ENCODE measurements at places on chromosomes 5 and 9.

DNA sequence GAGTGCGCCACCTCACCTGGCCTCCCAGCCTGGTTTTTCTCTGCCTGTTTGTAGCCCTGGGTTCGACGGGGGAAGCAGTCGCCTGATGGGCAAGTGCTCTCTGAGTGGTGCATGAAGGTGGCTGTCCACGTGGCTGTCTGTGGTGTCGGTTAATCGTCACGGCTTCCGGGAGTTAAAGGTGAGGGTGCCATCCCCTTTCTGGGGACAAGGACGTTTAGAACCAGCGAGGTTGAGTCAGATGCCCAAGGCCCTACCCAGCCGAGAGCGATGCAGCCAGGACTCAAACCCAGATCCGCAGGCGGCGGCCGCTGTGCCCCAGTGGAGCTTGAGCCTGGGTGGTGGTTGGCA is 47.7 kb downstream of the RXRA start:
- H3K27ac ChIP-seq, result no peak overlapping the region
- H3K27me3 ChIP-seq, result no peaks in the 10 kb centered on the region
- no peak overlapping the region for H3K4me3 ChIP-seq
- peaks cover 20% of the 10 kb centered on the region for H3K4me1 ChIP-seq

- no peaks in the 10 kb centered on the region for H3K27me3 ChIP-seq
- H3K4me3 ChIP-seq, result no peak overlapping the region
- H3K4me1 ChIP-seq, result no peaks in the 10 kb centered on the region
These were observed 843.8 kb downstream of the DTWD2 start for GRCh38 chr5:118144540-118144939.

DNA sequence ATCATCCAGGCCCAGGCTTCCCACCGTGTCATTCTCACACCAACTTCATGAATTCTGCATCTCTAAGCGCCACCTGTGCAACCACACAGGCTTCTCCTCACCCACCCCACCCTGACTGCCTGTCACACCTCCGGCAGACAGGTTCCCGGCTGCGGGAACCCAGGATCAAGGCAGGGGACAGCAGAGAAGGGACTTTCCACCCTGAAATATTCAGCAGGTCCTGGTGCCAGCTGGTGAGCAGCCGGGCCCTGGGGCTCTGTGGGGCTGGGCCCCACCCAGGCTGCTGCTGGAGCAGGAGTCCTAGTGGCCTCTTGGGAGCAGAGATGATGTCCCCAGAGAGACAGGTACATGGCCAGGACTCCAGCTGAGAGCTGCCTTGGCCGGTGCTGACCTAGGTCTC is 12.7 kb downstream of the ANXA6 start:
- DNase-seq, result no peak
- H3K4me1 ChIP-seq, result peaks cover 1% of the 10 kb centered on the region
- H3K36me3 ChIP-seq, result peaks cover 46% of the 10 kb centered on the region
- no peaks in the 10 kb centered on the region for H3K27me3 ChIP-seq
- H3K27ac ChIP-seq, result no peak overlapping the region

- H3K27ac ChIP-seq, result no peak overlapping the region
- peaks cover 3% of the 10 kb centered on the region for H3K4me1 ChIP-seq
- peak; percentile 49 for DNase-seq
- no peak overlapping the region for H3K4me3 ChIP-seq
These were observed 88.5 kb downstream of the ZNF618 start for GRCh38 chr9:113964495-113965170.

DNA sequence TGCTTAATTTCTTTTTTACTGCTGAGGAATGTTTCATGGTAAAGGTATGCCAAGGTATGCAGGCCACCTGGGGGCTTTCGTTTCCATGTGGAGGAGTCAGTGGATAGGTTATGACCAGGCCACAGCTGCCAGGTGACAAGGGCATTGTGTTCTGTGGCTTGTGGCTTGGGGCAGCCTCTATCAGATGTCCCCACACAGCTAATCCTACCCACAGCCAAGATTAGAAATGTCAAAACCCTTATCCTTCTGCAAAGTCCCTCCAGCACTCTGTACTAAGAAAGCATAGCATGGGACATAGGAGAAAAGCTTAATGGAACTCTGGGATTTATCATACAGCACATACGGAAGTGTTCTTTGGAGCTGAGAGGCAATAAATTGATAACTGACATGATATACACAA is 171.2 kb upstream of the S1PR3 start:
- H3K4me1 ChIP-seq, result peaks cover 6% of the 10 kb centered on the region
- no peak overlapping the region for H3K27ac ChIP-seq
- H3K36me3 ChIP-seq, result no peaks in the 10 kb centered on the region
- no peaks in the 10 kb centered on the region for H3K27me3 ChIP-seq

- no peak overlapping the region for H3K4me3 ChIP-seq
- no peak overlapping the region for H3K27ac ChIP-seq
- H3K27me3 ChIP-seq, result peaks cover 14% of the 10 kb centered on the region
- DNase-seq, result no peak
These were observed 179.0 kb downstream of the C9orf50 start for GRCh38 chr9:129441852-129442251.

GRCh38 chr9:28136113-28136512 is 562.8 kb upstream of the C9orf72 start:
- no peaks in the 10 kb centered on the region for H3K27me3 ChIP-seq
- no peak overlapping the region for H3K4me3 ChIP-seq
- DNase-seq, result no peak
- H3K4me1 ChIP-seq, result no peaks in the 10 kb centered on the region
- H3K36me3 ChIP-seq, result no peaks in the 10 kb centered on the region

- H3K4me3 ChIP-seq, result no peak overlapping the region
- H3K36me3 ChIP-seq, result no peaks in the 10 kb centered on the region
- peak; percentile 2 for DNase-seq
- H3K27me3 ChIP-seq, result no peaks in the 10 kb centered on the region
These were observed 49.7 kb downstream of the POU4F3 start for GRCh38 chr5:146388386-146388785.

DNA sequence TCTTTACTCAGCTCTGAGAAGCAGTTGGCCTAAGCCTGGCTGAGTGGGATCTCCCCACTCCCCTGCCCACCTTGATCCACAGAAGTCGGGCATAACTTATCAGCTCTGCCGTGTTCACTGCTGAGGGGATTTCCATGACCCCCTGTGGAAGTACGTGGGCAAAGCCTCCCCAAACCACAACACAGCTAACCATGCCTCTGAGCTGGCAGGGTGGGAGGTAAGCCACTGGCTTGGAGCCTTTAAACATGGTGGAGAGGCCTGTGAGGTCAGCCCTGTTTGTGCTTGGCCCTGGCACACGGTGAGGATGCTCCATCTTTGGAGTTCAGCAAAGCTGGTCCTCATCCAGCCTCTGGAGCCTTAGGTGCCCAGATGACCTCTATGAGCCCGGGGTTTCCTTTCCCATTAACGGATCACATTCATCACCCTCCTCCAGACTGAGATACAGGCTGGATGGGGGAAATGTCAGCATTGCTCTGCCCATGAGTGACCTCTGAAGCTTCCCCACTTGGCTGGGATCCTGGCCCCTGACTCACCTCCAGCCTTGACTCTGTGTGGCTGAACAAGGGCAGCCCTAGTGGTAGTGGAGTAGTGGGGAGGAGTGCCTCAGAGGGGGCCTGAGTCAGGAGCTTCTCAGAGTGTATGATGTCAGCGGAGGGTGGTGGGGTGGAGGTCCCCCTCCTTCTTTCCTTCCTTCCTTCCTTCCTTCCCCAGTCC is 6.2 kb downstream of the PDLIM4 start:
- no peak overlapping the region for H3K4me3 ChIP-seq
- no peak for DNase-seq
- H3K27ac ChIP-seq, result no peak overlapping the region

GRCh38 chr5:3119435-3119834 is 368.0 kb upstream of the IRX2 start:
- no peaks in the 10 kb centered on the region for H3K4me1 ChIP-seq
- no peak for DNase-seq
- H3K27ac ChIP-seq, result no peak overlapping the region
- no peaks in the 10 kb centered on the region for H3K36me3 ChIP-seq
- H3K4me3 ChIP-seq, result no peak overlapping the region

GRCh38 chr9:84493284-84493947 is 152.9 kb upstream of the SLC28A3 start:
- H3K36me3 ChIP-seq, result no peaks in the 10 kb centered on the region
- no peak for DNase-seq
- H3K27me3 ChIP-seq, result no peaks in the 10 kb centered on the region
- H3K27ac ChIP-seq, result no peak overlapping the region

- no peak overlapping the region for H3K27ac ChIP-seq
- H3K4me3 ChIP-seq, result no peak overlapping the region
- DNase-seq, result no peak
- no peaks in the 10 kb centered on the region for H3K36me3 ChIP-seq
- H3K27me3 ChIP-seq, result no peaks in the 10 kb centered on the region
These were observed 77.5 kb downstream of the SPATA31C2 start for GRCh38 chr9:88060746-88061145.

DNA sequence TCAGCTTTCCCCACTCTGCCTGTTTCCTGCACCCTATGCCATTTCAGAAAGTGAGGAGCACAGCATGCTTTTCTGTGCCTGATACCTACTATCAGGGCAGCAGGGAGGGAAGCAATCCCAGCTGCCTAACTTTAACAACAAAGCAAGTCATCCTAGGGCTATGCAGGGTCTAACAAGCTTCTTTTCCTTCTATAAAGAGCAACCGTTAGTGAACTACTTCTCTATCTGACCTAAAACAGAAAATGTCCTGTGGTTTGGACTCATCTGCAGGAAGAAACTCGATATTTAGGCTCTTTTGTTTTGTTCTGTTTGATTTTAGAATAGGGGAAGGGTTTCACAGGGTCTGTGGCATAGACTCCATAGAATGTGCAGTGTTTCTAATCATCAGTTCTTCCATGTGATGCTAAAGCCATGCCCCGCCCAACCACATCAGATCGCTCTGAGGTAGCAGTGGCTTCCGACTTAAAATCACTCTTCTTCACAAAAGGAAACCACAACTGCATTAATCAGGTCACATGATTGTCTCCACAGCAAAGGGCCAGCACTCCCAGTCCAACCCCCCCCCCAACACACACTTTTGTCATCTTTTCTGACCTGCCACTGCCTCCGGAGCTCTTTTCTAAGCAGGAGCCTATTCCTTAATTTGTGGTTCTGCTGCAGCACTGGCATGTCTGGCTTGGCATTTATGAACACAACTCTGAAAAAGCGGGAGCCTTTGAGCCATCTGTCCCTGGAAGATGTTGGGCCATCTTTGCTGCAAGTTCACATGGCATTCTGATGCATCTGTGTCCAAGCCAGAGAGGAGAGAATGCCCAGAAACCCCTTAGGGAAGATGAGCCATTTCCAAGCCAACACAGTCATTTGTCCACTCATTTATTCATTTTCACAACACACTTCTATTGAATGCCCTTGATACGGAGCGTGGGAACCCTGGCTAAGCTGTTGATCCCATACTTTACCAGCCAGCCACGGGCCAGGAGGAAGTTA is 71.6 kb downstream of the CFAP90 start:
- no peak overlapping the region for H3K4me3 ChIP-seq
- no peak overlapping the region for H3K27ac ChIP-seq
- DNase-seq, result no peak
- H3K36me3 ChIP-seq, result no peaks in the 10 kb centered on the region
- no peaks in the 10 kb centered on the region for H3K27me3 ChIP-seq

DNA sequence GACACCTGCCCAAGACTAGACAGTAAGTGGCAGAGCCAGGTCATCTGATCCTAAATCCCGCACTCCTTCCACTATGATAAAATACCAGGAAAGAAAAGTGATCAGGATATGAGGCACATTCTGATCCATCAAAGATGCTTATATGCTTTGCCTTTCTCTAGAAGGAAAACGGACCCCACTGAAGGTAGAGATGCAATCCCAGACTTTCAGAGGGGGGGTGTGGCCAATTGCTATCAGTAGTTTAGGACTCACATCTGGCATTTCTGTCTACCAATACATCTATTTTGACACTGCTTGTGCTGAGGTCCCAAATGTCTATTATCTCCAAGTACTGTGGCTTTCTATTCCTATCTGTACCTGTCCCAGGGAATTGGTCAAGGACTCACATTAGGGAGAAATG is 1.7 kb downstream of the TRIM52 start:
- H3K4me3 ChIP-seq, result peak overlapping the region; percentile 99
- H3K27ac ChIP-seq, result no peak overlapping the region
- no peaks in the 10 kb centered on the region for H3K27me3 ChIP-seq
- H3K36me3 ChIP-seq, result peaks cover 2% of the 10 kb centered on the region
- peaks cover 28% of the 10 kb centered on the region for H3K4me1 ChIP-seq

DNA sequence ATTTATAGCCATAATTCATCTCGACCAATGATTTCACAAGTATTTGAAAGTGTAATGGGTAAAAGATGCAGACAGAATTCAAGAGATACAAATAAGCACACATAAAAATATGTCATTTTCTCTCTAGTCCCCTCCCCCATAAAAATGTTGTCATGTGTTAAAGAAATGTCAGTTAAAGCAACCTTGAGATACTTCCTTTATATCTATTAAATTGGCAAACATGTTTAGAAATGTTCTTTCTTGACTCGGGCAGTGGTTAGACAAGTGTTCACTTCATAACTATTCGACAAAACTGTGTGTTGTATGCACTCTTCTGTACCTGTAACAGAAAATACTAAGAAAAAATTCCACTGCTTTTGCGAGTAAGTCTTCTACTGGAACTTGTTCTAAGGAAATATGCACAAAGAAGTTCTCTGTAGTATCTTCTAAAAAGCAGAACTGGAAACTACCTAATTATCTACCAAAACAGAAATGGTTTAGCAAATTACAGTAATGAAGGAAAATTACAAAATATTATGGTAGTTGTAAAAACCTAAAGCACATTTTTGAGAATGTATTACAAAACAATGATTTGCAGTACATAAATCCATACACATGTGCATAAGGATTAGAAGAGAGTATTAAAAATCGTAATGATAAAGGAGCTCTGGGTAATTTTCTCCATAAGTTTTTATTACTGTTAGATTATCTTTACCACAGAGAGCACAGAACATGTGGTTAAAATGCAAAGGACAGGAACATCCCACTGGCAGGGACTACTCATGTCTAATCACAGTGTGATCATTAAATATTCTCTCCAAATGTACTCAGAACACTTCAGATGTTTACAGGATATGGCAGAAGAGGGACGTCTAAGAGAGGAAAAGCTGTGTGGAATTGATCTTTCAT is 35.9 kb downstream of the FBXW2 start:
- H3K4me1 ChIP-seq, result no peaks in the 10 kb centered on the region
- H3K27ac ChIP-seq, result no peak overlapping the region
- peaks cover 5% of the 10 kb centered on the region for H3K36me3 ChIP-seq
- no peak for DNase-seq
- no peak overlapping the region for H3K4me3 ChIP-seq

- DNase-seq, result peak; percentile 93
- no peak overlapping the region for H3K4me3 ChIP-seq
- H3K36me3 ChIP-seq, result no peaks in the 10 kb centered on the region
- H3K4me1 ChIP-seq, result no peaks in the 10 kb centered on the region
- H3K27ac ChIP-seq, result no peak overlapping the region
- H3K27me3 ChIP-seq, result no peaks in the 10 kb centered on the region
These were observed 58.0 kb upstream of the SYNPO start for GRCh38 chr5:150582241-150583109.

- DNase-seq, result no peak
- H3K27me3 ChIP-seq, result peaks cover 58% of the 10 kb centered on the region
- H3K4me3 ChIP-seq, result no peak overlapping the region
These were observed 12.1 kb downstream of the NR4A3 start for GRCh38 chr9:99833735-99834134.

GRCh38 chr5:66171349-66172344 is 27.5 kb downstream of the SREK1 start:
- DNase-seq, result peak; percentile 76
- H3K4me1 ChIP-seq, result no peaks in the 10 kb centered on the region
- H3K36me3 ChIP-seq, result peaks cover 18% of the 10 kb centered on the region
